ENCODE measurements at places on chromosomes 2 and 18. TPM values are rescaled to one million over a fixed set of nuclear protein-coding genes. Genes with fewer than 3 reads are reported as not detected.

SIX3 gene
- total RNA-seq, result not detected

DNA sequence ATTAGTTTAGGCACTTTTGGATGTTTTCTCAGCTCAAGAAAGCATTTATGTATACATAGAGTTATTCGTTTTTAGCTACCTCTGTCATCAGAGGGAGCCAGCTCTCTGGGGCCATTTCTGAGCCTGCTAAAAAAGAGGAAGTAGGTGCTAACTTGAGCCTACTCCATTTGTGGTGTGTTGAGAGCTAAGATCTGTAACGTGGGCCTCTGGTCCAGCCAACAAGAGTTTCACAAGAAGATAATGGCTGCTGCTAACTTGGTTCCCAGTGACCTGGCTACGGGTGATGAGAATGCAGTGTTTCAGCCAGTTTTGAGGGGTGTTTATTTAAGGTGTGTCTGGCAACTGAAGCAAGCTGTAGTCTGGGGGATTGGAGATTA, 182.5 kb downstream of the PRKCE start:
- peak overlapping the region; percentile 2 for H3K27ac ChIP-seq
- peaks cover 21% of the 10 kb centered on the region for H3K4me1 ChIP-seq
- DNase-seq, result no peak

- H3K36me3 ChIP-seq, result peaks cover 1% of the 10 kb centered on the region
- no peak overlapping the region for H3K4me3 ChIP-seq
These were observed 88.4 kb upstream of the SP3 start for GRCh38 chr2:174053355-174054151.

- H3K27ac ChIP-seq, result no peak overlapping the region
- DNase-seq, result no peak
- H3K36me3 ChIP-seq, result no peaks in the 10 kb centered on the region
- peaks cover 5% of the 10 kb centered on the region for H3K27me3 ChIP-seq
These were observed 134.5 kb upstream of the DDX18 start for GRCh38 chr2:117679952-117680351.

GRCh38 chr2:128332091-128332634, 13.5 kb upstream of the HS6ST1 start:
- H3K4me1 ChIP-seq, result peaks cover 7% of the 10 kb centered on the region
- H3K36me3 ChIP-seq, result no peaks in the 10 kb centered on the region
- DNase-seq, result no peak
- H3K27me3 ChIP-seq, result peaks cover 11% of the 10 kb centered on the region
- H3K4me3 ChIP-seq, result no peak overlapping the region
- no peak overlapping the region for H3K27ac ChIP-seq

GRCh38 chr2:3462493-3463104, 56.7 kb downstream of the ADI1 start:
- peaks cover 7% of the 10 kb centered on the region for H3K36me3 ChIP-seq
- no peak overlapping the region for H3K27ac ChIP-seq
- H3K4me1 ChIP-seq, result peaks cover 7% of the 10 kb centered on the region
- no peak overlapping the region for H3K4me3 ChIP-seq
- no peaks in the 10 kb centered on the region for H3K27me3 ChIP-seq

- H3K4me3 ChIP-seq, result no peak overlapping the region
- no peak for DNase-seq
- H3K4me1 ChIP-seq, result peaks cover 5% of the 10 kb centered on the region
- H3K36me3 ChIP-seq, result peaks cover 1% of the 10 kb centered on the region
- no peak overlapping the region for H3K27ac ChIP-seq
- peaks cover 16% of the 10 kb centered on the region for H3K27me3 ChIP-seq
These were observed 1.1 kb downstream of the ARHGAP28 start for GRCh38 chr18:6730416-6731221.

- no peak overlapping the region for H3K4me3 ChIP-seq
- no peaks in the 10 kb centered on the region for H3K4me1 ChIP-seq
- no peak for DNase-seq
- no peaks in the 10 kb centered on the region for H3K36me3 ChIP-seq
- H3K27me3 ChIP-seq, result peaks cover 2% of the 10 kb centered on the region
These were observed 50.9 kb downstream of the COL3A1 start for GRCh38 chr2:189024901-189025618.

GRCh38 chr18:31185186-31185950, 22.7 kb upstream of the DSC1 start:
- no peaks in the 10 kb centered on the region for H3K36me3 ChIP-seq
- DNase-seq, result no peak
- H3K27me3 ChIP-seq, result no peaks in the 10 kb centered on the region
- H3K4me1 ChIP-seq, result no peaks in the 10 kb centered on the region

GRCh38 chr2:138649571-138649970, 130.6 kb downstream of the NXPH2 start:
- DNase-seq, result no peak
- H3K36me3 ChIP-seq, result no peaks in the 10 kb centered on the region
- no peaks in the 10 kb centered on the region for H3K27me3 ChIP-seq
- H3K4me1 ChIP-seq, result no peaks in the 10 kb centered on the region

All from activated naive CD8-positive, alpha-beta T cell treated with anti-CD3 and anti-CD28 coated beads, Interleukin-2, amount 10 ng/mL, durations not matched to agents 7 days and 5 days (primary cell).